ENCODE measurements at places on chromosomes 13 and 19. TPM values are rescaled to one million over a fixed set of nuclear protein-coding genes. Genes with fewer than 3 reads are reported as not detected.

TMPRSS9 gene
- total RNA-seq, result not detected

SOX1 gene
- total RNA-seq, result not detected

TNNT1 gene
- 4.7 TPM for total RNA-seq

ZIC5 gene
- total RNA-seq, result not detected

CGB1 gene
- not detected for total RNA-seq

C19orf67 gene
- total RNA-seq, result not detected

TYK2 gene
- total RNA-seq, result 118 TPM

WDR88 gene
- not detected for total RNA-seq

ZNF134 gene
- 11.3 TPM for total RNA-seq

ZNF146 gene
- 41.9 TPM for total RNA-seq

Measured in bladder microvascular endothelial cell (primary cell).